Uterine smooth muscle cell (primary cell): ENCODE measurements at places on chromosomes 2 and 18. TPM values are rescaled to one million over a fixed set of nuclear protein-coding genes. Genes with fewer than 3 reads are reported as not detected.

OSBPL6 gene
- total RNA-seq: 3.6 and 5.9 TPM in 2 replicates

TMEFF2 gene
- total RNA-seq: 0.22 TPM in 1 of 2 replicates, not detected in the other

DPYSL5 gene
- not detected in 2 replicates for total RNA-seq

CASP10 gene
- 4.5 and 6.1 TPM in 2 replicates for total RNA-seq

AGXT gene
- under 0.01 TPM in 1 of 2 replicates, not detected in the other for total RNA-seq

OR6B2 gene
- not detected in 2 replicates for total RNA-seq

FBXO11 gene
- 52.9 and 57.6 TPM in 2 replicates for total RNA-seq

CBLN2 gene
- 0.11 TPM in 1 of 2 replicates, not detected in the other for total RNA-seq

PSMA8 gene
- total RNA-seq: not detected in 2 replicates

MPHOSPH10 gene
- 19.5 and 33.4 TPM in 2 replicates for total RNA-seq

EDAR gene
- not detected in 2 replicates for total RNA-seq

UGT1A8 gene
- total RNA-seq: 0.12 TPM in 1 of 2 replicates, not detected in the other

SLC4A5 gene
- total RNA-seq: 0.25 and 0.44 TPM in 2 replicates

IL18RAP gene
- not detected in 2 replicates for total RNA-seq

TCF7L1 gene
- 2.3 and 3.2 TPM in 2 replicates for total RNA-seq

ABCG8 gene
- not detected in 2 replicates for total RNA-seq

MTIF2 gene
- total RNA-seq: 43.2 and 53.2 TPM in 2 replicates

PARD6G gene
- total RNA-seq: 1.3 and 6.1 TPM in 2 replicates

SLC11A1 gene
- total RNA-seq: 0.11 and 0.25 TPM in 2 replicates

DUSP2 gene
- total RNA-seq: 1.7 and 2.3 TPM in 2 replicates

CHRNG gene
- not detected in 2 replicates for total RNA-seq

RAB27B gene
- 18.3 and 22.2 TPM in 2 replicates for total RNA-seq

FOXD4L1 gene
- 0.12 TPM in 1 of 2 replicates, not detected in the other for total RNA-seq

ZNF397 gene
- total RNA-seq: 14.2 and 19.7 TPM in 2 replicates

SCN3A gene
- total RNA-seq: 0.12 and 0.66 TPM in 2 replicates

PLCD4 gene
- total RNA-seq: 2.1 and 2.6 TPM in 2 replicates

DSG1 gene
- total RNA-seq: not detected in 2 replicates

NXPH2 gene
- total RNA-seq: not detected in 2 replicates

TMEM182 gene
- total RNA-seq: 1.5 and 2.8 TPM in 2 replicates

NHEJ1 gene
- 19.7 and 23.9 TPM in 2 replicates for total RNA-seq

NPPC gene
- total RNA-seq: 1.3 TPM in 1 of 2 replicates, not detected in the other

OTOS gene
- not detected in 2 replicates for total RNA-seq

TIGD1 gene
- total RNA-seq: 2.6 and 3.0 TPM in 2 replicates

FMNL2 gene
- total RNA-seq: 35.4 and 37.9 TPM in 2 replicates

ANXA4 gene
- total RNA-seq: 17.2 and 36.2 TPM in 2 replicates
